Fibroblast of the aortic adventitia (primary cell): ENCODE measurements at places on chromosomes 5 and 9. TPM values are rescaled to one million over a fixed set of nuclear protein-coding genes. Genes with fewer than 3 reads are reported as not detected.

Gene PCDHGA10
- total RNA-seq, result 10.6 and 22.2 TPM in 2 replicates

Gene ACER2
- total RNA-seq, result 1.3 and 2.4 TPM in 2 replicates

Gene SPATA31D4
- total RNA-seq, result not detected in 2 replicates

Gene SMIM33
- not detected in 2 replicates for total RNA-seq

Gene NCS1
- 10.7 and 39.2 TPM in 2 replicates for total RNA-seq

Gene RCL1
- total RNA-seq, result 10.2 and 13.4 TPM in 2 replicates

Gene TNFSF8
- total RNA-seq, result not detected in 2 replicates

Gene FGF10
- 0.16 and 1.2 TPM in 2 replicates for total RNA-seq

Gene FAM153A
- not detected in 2 replicates for total RNA-seq

Gene GKAP1
- total RNA-seq, result 1.4 and 2.2 TPM in 2 replicates

Gene BTNL3
- total RNA-seq, result not detected in 2 replicates

Gene SPINK4
- not detected in 2 replicates for total RNA-seq

Gene ZNF300
- 7.5 and 8.1 TPM in 2 replicates for total RNA-seq

Gene DIPK1B
- total RNA-seq, result 0.45 and 0.98 TPM in 2 replicates

Gene BAAT
- not detected in 2 replicates for total RNA-seq

Gene PTBP3
- 11.4 and 32.4 TPM in 2 replicates for total RNA-seq

Gene SPAG8
- 0.81 and 3.3 TPM in 2 replicates for total RNA-seq

Gene PCDHB10
- 0.36 and 0.41 TPM in 2 replicates for total RNA-seq

Gene STOM
- total RNA-seq, result 115 and 128 TPM in 2 replicates

Gene FGF18
- total RNA-seq, result 0.54 TPM in 1 of 2 replicates, not detected in the other

Gene AGXT2
- total RNA-seq, result not detected in 2 replicates

Gene KIF27
- 6.0 and 7.2 TPM in 2 replicates for total RNA-seq

Gene RBM22
- total RNA-seq, result 35.7 and 60.4 TPM in 2 replicates

Gene CERCAM
- total RNA-seq, result 74.9 and 109 TPM in 2 replicates

Gene BTNL9
- not detected in 2 replicates for total RNA-seq

Gene ABHD17B
- total RNA-seq, result 11.9 and 13.1 TPM in 2 replicates

Gene CDK7
- total RNA-seq, result 22.0 and 50.8 TPM in 2 replicates

Gene MYMK
- not detected in 2 replicates for total RNA-seq

Gene RAI14
- total RNA-seq, result 85.9 and 100 TPM in 2 replicates

Gene PLPP7
- 5.6 and 9.8 TPM in 2 replicates for total RNA-seq

Gene ASS1
- 73.1 and 123 TPM in 2 replicates for total RNA-seq

Gene KIF4B
- total RNA-seq, result not detected in 2 replicates

Gene CER1
- not detected in 2 replicates for total RNA-seq

Gene CFAP77
- total RNA-seq, result not detected in 2 replicates

Gene GLRA1
- not detected in 2 replicates for total RNA-seq

Gene PCAT7
- 0.09 TPM in 1 of 2 replicates, not detected in the other for total RNA-seq

Gene PCDHGC3
- total RNA-seq, result 53.7 and 97.7 TPM in 2 replicates

Gene SEMA4D
- 0.36 TPM in 1 of 2 replicates, not detected in the other for total RNA-seq

Gene NR6A1
- total RNA-seq, result 1.2 TPM in 1 of 2 replicates, not detected in the other

Gene PRSS3
- 5.7 and 145 TPM in 2 replicates for total RNA-seq

Gene GLDC
- 0.65 and 1.8 TPM in 2 replicates for total RNA-seq

Gene GPR150
- 0.27 and 0.98 TPM in 2 replicates for total RNA-seq

Gene OTP
- total RNA-seq, result not detected in 2 replicates

Gene JAKMIP2
- 1.4 and 2.4 TPM in 2 replicates for total RNA-seq

Gene TAF11L4
- not detected in 2 replicates for total RNA-seq

Gene PDGFRB
- 111 and 180 TPM in 2 replicates for total RNA-seq

Gene TOPORS
- 19.7 and 40.6 TPM in 2 replicates for total RNA-seq
